ENCODE measurements at places on chromosomes 6 and 20.

DNA sequence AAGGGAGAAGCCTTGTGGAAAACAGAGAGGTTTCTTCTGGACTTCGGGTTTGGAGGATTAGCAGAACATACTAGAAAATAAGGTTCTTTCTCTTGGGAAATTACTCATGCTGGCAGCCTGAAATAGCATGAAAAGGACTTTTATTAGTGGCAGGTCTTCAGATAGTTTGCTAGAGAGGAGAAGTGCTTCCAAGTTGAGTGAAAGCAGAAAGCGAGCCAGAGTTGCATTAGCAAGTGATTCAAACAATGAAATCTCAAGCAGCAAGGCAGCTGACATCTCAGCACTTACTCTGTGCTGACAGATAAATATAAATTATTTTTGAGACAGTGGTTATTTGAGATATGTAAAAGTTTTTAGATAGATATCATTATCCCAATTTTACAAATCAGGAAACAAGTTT is 91.9 kb downstream of the PLCB4 start:
- DNase-seq = no peak

GRCh38 chr20:46541229-46541935 is 9.1 kb downstream of the OCSTAMP start:
- DNase-seq = no peak

GRCh38 chr20:36179170-36179945 is 24.8 kb downstream of the EPB41L1 start:
- DNase-seq = no peak

DNA sequence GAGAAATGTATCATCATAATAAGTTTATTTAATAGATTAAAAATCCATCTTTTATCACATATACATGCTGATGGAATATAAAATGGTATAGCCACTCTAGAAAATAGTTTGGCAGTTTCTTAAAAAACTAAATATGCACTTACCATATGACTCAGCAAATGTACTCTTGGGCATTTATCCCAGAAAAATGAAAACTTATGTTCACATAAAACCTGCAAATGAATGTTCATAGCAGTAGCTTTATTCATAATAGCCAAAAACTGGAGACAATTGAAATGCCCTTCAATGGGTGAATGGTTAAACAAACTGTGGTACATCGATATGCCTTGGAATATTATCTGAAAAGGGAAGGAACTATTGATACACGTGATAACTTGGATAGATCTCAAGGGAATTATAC is 6.4 kb upstream of the NCOA7 start:
- no peak for DNase-seq

GRCh38 chr6:74073429-74073828 is 377.4 kb downstream of the CD109 start:
- no peak for DNase-seq
